ENCODE measurements at places on chromosomes 16 and 17. TPM values are rescaled to one million over a fixed set of nuclear protein-coding genes. Genes with fewer than 3 reads are reported as not detected.

GRCh38 chr16:85252461-85252860, 140.2 kb upstream of the CIBAR2 start:
- DNase-seq = no peak

DNA sequence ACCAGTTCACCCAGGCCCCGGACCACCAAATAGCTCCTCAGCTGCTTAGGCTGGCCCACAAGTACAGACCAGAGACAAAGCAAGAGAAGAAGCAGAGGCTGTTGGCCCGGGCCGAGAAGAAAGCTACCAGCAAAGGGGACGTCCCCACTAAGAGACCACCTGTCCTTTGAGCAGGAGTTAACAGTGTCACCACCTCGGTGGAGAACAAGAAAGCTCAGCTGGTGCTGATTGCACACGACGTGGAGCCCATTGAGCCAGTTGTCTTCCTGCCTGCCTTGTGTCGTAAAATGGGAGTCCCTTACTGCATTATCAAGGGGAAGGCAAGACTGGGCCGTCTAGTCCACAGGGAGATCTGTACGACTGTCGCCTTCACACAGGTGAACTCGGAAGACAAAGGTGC, 15.4 kb downstream of the FOXF1 start:
- no peak for DNase-seq

The YWHAE gene
- 735 TPM for total RNA-seq

GRCh38 chr16:30113031-30113710, at the start of gene GDPD3:
Gene GDPD3 (minus strand): TSS chr16:30113537. CDS start chr16:30113478, 59 bp downstream.
- DNase-seq = no peak

The SPATA32 gene
- total RNA-seq = 0.15 TPM

- DNase-seq = no peak
Observed at GRCh38 chr17:33838281-33838680, 416.8 kb upstream of the CCL2 start.

The TP53TG3F gene
- not detected for total RNA-seq

DNA sequence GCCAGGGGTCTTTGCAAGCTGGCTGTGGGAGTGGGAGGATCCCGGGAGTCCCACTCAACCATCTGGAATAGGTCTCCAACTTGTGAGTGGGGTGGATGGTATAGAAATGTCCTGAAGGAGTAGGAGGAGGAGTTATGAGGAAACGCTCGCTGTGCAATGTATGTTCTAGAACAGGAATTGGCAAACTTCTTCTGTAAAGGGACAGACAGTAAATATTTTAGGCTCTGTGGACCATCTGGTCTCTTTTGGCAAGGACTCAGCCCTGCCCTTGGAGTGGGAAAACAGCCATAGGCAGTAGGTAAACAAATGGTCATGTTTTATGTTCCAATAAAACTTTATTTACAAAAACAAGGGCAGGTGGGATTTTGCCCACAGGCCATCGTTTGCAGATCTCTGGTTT, 149.2 kb downstream of the NPIPB5 start:
- DNase-seq = no peak

The CHST4 gene
- total RNA-seq = 0.59 TPM

GRCh38 chr17:4026255-4026654, 62.0 kb upstream of the ATP2A3 start:
- no peak for DNase-seq

DNA sequence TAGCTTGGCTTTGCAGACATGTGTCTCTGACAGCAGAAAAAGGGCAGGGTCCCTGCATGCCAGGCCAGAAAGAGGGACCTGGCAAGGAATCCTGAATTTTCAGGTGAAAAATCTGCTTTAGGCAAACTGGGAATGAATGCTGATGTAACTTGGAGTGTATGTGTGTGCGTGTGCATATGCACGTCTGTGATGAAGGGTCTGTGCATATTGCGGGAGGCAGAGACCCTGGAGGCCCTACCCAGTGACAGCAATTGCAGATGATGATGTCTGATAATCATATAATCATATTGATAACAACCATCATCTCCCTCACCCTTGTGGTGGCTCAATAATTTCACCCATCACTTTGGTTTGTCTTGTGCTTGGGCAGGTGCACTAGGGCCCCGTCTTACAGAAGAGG, 80.7 kb upstream of the SDK2 start:
- no peak for DNase-seq

The MT1F gene
- 7.3 TPM for total RNA-seq

DNA sequence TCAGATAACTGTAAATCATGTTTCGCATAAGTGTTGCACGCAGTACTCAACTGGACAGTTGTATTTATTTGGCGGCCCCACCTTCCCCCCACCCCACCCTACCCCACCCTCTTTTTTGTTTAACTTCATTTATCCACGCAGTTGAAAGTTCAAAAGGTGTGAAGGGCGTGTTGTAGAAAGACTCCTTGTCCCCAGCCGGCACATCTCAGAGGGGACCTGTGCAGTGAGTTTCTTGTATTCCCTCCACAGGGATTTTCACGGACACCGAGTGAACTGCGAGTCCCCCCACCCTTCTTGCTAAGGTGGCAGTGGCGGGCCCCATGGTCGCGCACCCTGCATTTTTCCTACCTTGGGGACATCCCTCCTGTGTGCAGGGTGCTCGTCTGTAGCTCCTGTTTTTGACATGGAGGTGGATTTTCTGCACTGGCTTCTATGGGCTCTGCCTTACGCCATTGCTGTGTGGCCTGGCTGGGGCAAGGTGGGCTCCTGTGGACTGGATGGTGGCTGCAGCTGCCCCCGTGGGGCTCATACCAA, 36.2 kb downstream of the ADCY7 start:
- no peak for DNase-seq

The NPIPA5 gene
- 9.3 TPM for total RNA-seq

DNA sequence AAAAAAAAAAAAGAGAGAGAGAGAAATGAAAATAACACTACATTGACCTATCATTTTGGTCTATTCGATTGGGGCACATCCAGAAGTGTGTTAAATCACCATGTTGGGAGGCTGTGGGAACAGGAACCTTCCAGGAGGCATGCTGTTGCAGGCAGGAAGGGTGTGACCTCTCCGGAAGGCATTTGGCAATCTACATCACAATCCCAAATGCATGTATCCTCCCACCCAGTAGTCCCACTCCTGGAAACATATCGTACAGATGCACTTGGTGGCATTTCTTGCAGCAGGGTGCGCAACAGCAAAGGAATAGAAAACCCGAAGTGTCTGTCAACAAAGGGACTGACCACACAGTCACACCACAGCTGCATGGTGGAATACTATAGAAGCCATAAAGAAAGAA, 7.9 kb downstream of the PLLP start:
- no peak for DNase-seq

DNA sequence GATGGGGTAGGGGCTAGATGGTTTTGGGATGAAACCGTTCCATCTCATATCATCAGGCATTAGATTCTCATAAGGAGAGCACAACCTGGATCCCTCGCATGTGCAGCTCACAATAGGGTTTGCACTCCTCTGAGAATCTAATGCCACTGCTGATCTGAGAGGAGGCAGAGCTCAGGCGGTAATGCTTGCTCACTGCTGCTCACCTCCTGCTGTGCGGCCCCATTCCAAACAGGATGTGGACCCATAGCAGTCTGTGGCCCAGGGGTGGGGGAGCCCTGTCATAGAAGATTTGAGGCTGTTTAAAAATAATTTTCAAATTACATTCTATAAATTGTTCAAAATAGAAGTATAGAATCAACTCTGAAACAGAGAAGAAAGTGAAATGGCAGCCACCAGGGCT, 50.8 kb downstream of the PHKB start:
- DNase-seq = no peak

GRCh38 chr17:80861418-80861815, 130.2 kb upstream of the CHMP6 start:
- DNase-seq = no peak

DNA sequence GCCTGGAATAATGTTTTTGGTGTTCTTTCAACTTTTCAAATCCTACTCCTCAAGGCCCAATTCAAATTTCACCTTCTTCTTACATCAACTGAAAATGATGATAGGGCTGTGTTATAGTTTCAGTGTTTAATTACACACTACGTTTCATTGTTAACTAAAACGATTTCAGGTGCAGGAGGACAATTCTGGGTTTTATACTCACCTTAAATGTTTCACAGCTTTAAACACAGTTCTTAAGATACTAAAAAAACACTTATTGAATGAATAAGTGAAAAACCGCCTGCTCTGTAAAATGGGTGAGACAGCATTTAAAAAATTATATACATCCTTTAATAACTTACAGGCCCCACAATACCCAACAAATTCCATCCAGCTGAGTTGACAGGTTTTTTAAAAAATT, 6.2 kb upstream of the MPHOSPH6 start:
- DNase-seq = no peak

GRCh38 chr17:31679667-31680066, 179.4 kb downstream of the COPRS start:
- no peak for DNase-seq

The SECTM1 gene
- total RNA-seq = 6.8 TPM
